ENCODE measurements at places on chromosomes 3 and 15. TPM values are rescaled to one million over a fixed set of nuclear protein-coding genes. Genes with fewer than 3 reads are reported as not detected.

- H3K4me3 ChIP-seq, result no peak overlapping the region
- peaks cover 41% of the 10 kb centered on the region for H3K4me1 ChIP-seq
- H3K27me3 ChIP-seq, result no peaks in the 10 kb centered on the region
- H3K36me3 ChIP-seq, result no peaks in the 10 kb centered on the region
- no peak for DNase-seq
Observed at GRCh38 chr15:51856714-51857380, 27.4 kb downstream of the TMOD3 start.

DNA sequence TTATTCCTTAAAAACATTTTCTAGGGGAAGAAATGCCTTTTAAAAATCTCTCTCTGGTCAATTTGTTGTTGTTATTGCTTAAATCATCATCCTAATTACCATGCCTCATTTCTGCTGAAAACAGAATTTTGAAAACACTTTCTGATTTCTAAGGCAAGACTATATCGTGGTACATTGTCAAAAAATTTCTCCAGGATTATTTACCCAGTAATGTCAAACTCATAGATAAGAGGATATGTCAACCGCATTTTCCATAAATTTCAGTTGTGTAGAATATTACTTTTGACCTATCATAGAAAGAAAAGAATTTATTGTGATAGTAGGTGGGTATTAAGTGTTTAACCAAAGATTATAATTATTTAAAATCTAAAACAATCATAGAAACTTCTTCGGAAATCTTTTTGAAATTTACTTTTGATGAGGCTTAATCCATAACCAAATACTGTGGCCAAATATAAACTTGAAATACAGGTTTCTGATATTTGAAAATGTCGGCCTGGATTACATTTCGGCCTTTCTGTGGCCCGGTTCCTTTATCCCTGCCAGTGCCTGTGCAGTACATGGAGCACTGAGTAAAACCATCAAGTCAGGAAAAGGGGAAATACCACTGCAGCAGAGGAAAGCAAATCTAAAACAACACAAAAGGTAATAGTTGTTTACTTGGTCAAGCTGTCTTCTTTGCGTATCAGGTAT lies 173.4 kb downstream of the MYRIP start:
- no peaks in the 10 kb centered on the region for H3K4me1 ChIP-seq
- no peak for DNase-seq
- H3K27me3 ChIP-seq, result no peaks in the 10 kb centered on the region
- H3K36me3 ChIP-seq, result no peaks in the 10 kb centered on the region
- no peak overlapping the region for H3K27ac ChIP-seq
- no peak overlapping the region for H3K4me3 ChIP-seq

DNA sequence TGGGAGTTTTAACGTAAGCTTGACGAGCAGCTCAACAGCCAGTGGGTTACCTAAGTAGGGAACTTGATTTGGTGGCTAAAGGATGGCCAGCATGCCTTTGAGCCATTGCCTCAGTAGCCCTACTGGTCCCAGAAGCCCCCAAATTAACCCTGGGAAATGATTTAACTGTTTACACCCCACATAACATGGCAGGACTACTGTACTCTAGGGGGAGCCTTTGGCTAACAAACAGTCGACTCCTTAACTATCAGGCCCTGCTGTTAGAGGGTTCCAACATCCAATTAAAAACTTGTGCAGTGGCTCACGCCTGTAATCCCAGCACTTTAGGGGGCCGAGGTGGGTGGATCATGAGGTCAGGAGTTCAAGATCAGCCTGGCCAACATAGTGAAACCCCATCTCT lies 9.4 kb upstream of the SMCO1 start:
- H3K27me3 ChIP-seq, result no peaks in the 10 kb centered on the region
- no peak overlapping the region for H3K27ac ChIP-seq
- H3K36me3 ChIP-seq, result no peaks in the 10 kb centered on the region
- no peak overlapping the region for H3K4me3 ChIP-seq
- no peak for DNase-seq

The IL17RD gene
- total RNA-seq, result 1.1 TPM

The ERC2 gene
- total RNA-seq, result 1.4 TPM

- H3K36me3 ChIP-seq, result no peaks in the 10 kb centered on the region
- no peak overlapping the region for H3K27ac ChIP-seq
- H3K4me3 ChIP-seq, result no peak overlapping the region
Observed at GRCh38 chr3:197031315-197032285, 2.0 kb upstream of the MELTF start.

DNA sequence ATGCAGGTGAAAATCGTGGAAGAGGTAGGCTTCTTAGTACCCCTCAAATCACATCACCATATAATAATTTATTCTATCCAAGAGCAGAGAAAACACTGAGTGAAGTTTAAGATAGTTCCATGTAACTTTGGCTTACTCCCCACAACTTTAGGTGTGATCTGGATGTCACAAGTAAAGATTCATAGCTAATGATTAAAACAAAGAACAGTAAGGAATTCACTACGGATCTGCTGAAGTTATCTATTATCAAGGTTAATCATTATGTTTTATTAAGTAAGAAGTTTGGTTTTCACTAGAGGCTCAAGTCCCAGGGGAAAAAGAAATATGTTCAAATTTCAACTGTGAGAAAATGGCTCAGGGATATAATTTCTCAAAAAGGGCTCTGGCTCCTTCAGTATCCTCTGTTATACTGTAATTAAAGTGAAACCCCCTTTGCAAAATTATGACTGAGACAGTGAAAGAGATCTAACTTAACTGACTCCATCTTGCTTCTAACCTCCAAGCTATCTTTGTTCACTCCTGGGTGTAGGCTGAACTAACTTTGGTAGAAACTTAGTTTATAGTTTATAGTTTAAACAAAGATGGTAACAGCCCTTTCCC lies 17.1 kb downstream of the CD80 start:
- H3K27ac ChIP-seq, result no peak overlapping the region
- H3K36me3 ChIP-seq, result peaks cover 4% of the 10 kb centered on the region
- no peak for DNase-seq
- H3K4me3 ChIP-seq, result no peak overlapping the region
- H3K4me1 ChIP-seq, result no peaks in the 10 kb centered on the region
- H3K27me3 ChIP-seq, result no peaks in the 10 kb centered on the region

All from upper lobe of right lung (tissue), 1 donor.